Myocyte (in vitro differentiated cells): ENCODE measurements at places on chromosomes 3 and 15. TPM values are rescaled to one million over a fixed set of nuclear protein-coding genes. Genes with fewer than 3 reads are reported as not detected.
A peak's percentile ranks its signal among the peaks of the same experiment; 100 is the strongest.

DNA sequence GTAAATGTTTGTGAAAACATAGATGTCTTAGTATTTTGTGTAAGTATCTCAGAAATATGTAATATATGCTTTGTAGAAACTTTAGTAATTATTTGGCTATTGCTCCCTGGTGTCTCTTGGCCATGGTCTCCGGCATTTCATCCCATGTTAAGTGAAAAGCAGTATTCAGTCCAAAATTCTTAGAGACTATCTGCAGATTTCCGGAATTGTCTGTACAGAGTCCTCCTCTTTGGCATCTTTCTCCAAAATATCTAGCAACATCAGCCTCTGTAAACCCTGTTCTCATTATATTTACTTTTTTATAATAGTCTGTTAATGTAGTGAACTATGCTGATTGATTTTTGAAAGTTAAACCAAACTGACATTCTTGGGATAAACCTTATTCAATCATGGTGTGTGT, 352.7 kb downstream of the ARPP21 start:
- no peak for DNase-seq

- DNase-seq: no peak
Observed at GRCh38 chr3:50125541-50126286, 29.4 kb upstream of the SEMA3F start.

- no peak for DNase-seq
Observed at GRCh38 chr3:53155760-53156159, 5.2 kb upstream of the PRKCD start.

DNA sequence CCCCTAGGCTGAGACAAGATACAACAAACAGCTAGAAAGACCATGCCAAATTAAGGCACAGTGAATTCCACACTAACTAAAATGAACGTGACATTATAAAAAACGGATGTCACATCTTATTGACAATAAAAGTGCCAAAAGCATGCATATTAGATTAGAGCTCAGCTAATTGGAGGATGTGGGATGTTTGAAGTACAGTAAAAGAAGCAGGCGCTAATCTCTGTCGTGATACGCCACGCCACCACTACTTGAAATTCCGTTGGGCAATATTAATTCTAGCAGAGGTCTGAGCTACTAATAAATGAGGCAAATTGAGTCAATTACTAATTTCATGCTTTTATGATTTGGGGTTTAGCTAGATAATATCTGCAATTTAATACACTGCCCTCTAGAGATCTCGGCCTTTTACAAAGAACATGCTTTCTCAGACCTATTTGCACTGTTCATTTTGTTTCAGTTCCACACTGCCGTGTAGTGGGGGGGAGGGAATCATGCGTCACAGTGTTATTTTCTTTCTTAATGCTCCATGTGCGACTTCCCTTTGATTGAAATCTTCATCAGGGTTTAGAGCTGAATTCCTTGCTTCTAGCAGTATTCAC, 52.9 kb upstream of the ROBO2 start:
- no peak for DNase-seq

GRCh38 chr3:122679882-122680474, 661 bp upstream of the PARP14 start:
- peak; percentile 36 for DNase-seq

GRCh38 chr15:70158309-70159000, 60.7 kb upstream of the TLE3 start:
- DNase-seq: no peak

DNA sequence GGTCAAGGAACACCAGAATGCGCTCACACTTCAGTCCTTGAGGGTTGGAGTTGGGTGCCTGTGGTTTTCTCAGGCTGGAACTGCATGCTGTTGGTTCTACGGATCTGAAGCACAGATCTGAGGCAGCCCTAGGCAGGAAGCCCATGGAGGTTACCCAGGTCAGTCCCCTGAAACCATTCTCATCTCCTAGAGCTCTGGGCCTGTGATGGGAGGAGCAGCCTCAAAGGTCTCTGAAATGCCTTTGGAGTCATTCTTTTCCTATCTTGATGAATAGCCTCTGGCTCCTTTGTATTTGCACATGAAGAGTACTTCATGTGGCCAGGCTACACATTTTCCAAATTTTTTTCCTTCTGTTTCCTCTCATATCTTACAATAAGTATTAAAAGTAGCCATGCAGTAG, 179.3 kb upstream of the UBE2E1 start:
- DNase-seq: no peak

DNA sequence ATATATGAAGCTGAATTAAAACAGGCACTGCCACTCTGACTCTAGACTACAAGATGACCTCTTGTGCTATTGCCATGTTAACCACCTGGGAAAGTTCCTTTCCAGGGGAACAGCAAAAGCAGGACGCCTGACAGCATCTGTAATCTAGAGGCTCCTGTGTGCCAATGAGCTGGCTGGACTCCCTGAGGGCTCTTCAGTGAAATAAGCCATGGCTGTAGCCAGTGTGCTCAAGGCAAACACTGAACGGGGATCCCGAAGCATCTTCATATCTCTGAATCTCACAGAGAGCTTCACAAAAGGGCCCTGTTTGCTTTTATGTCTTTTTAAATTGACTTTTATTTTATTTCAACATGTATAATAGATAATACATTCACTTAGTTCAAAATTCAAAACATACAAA, 57.2 kb downstream of the BFSP2 start:
- DNase-seq: no peak

DNA sequence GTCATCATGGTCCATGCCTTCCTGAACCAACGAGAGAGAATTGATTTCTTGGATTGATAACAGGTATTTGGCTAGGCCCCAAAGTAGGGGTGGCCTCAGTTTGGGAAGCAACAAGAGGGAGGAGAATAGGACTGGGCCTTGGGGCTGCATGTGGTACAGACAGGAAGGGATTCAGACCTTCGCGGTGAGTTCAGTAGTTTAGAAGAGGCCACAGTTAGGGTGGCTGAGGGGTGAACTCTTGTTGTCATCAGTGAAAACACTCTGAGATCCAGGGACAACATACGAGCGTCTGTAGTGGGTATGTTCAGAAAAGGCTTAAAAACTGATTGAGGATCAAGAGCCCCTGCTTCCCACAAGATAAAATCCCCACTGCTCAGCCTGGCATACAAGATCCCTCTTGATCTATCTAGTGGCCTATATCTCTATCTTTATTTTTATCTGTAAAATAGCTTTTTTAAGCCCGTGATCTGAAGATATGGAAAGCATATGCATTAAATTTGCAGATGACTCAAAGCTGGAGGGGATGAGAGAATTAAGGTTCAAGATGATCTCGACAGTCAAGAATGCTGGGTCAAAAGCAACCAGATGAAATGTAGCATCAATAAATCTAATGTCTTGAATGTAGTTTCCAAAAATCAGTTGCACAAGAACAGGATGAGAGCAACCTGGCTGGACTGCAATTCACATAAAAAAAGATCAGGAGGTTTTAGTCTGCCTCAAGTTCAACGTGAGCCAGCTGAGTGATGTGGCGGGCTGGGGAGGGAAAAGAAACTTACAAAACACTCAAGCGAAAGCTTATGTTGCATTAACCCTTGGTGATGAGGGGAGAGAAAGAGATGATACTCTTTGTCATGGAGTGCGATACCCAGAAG, 221.1 kb upstream of the TLE3 start:
- no peak for DNase-seq

- DNase-seq: no peak
Observed at GRCh38 chr3:178835033-178835432, 236.6 kb downstream of the ZMAT3 start.

DNA sequence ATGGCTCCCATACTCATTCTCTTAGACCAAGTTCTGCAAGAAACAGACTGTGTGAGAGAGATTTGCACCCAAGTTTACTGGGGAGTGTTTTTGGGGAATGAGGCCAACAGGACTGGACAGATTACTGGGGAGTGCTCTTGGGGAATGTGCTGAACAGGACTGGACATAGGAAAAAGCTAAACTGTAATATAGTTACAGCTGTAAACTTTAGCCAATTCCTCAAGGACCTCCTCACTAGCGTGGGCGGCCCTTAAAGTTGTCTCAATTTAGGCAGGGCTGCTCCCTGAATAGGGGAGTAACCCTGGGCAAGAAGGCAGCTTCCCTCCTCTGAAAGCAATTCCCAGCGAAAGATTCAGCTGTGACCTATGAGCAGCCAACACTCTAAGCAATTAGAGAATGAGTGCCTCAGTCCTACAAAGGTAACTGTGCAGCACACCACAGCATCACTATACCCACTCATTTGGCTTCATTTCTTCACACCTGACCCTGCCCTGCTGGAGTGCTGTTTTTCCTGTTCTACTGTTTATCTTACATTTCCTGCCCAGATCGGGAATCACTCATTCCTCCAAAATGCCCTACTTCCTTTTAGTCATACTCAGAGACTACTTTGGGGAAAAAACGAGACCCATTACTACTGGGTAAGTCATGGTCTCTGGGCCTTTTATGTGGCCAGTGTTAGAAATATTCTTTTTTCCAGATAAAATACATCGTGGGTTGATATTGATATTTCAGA, 41.3 kb upstream of the TRIM42 start:
- no peak for DNase-seq

- DNase-seq: no peak
Observed at GRCh38 chr15:64642875-64643274, 132.5 kb downstream of the RBPMS2 start.

DNA sequence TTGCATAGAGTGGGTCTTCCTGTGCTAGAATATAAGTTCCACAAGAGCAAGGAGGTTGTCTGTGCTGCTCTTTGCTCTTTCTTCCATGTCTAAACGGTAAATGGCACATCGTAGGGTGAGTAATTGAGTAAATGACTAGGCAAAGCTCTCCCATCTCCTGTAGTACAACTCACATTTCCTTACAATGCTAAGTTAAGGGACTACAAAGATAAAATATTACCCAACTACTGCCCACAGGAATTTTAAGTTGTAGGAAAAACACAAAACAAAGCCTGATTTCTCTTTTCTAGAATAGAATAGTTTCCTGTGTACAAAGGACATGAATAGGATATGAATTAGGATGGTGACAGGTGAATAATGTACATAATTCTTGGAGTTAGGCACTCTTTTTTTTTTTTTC, 19.9 kb upstream of the LRIG1 start:
- no peak for DNase-seq

DNA sequence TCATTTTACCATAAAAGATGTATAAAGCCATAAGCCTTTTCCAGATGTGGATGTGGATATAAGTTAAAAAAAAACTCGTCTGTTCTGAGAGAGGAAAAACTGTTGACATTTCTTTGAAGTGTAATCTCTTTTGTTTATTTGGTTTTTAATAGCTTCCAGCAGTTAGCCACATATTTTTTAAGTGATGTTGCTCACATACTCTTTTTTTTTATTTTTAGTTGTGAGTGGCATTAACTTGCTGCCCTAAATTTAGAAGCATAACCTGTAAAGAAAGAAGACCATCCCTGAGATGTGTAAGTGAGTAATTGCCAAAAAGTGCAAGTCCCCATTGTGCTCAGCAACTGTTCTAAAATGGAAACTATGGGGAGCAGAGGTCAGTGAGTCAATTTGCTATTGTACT, 415.9 kb upstream of the MDFIC2 start:
- DNase-seq: peak; percentile 18

- DNase-seq: peak; percentile 17
Observed at GRCh38 chr3:22713936-22714335, 489.2 kb upstream of the UBE2E2 start.

DNA sequence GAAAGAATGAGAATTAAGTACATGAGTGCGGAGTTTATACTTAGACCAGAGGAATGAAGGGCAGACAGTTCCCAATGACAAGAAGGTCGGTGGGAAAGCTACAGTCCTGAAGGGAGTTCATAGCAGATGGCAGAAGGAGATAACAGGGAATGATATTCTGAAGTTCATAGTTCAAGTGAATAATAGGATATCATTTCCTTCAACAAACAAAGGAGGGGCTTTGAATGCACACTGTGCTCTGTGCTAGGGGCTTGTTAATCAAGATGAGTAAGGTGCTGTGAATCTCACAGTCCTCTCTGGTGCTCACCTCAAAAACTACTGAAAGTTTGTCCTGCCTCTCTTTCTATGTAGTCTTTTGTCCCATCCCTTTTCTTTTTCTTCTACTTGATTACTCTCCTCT, 41.9 kb downstream of the SIDT1 start:
- no peak for DNase-seq

DNA sequence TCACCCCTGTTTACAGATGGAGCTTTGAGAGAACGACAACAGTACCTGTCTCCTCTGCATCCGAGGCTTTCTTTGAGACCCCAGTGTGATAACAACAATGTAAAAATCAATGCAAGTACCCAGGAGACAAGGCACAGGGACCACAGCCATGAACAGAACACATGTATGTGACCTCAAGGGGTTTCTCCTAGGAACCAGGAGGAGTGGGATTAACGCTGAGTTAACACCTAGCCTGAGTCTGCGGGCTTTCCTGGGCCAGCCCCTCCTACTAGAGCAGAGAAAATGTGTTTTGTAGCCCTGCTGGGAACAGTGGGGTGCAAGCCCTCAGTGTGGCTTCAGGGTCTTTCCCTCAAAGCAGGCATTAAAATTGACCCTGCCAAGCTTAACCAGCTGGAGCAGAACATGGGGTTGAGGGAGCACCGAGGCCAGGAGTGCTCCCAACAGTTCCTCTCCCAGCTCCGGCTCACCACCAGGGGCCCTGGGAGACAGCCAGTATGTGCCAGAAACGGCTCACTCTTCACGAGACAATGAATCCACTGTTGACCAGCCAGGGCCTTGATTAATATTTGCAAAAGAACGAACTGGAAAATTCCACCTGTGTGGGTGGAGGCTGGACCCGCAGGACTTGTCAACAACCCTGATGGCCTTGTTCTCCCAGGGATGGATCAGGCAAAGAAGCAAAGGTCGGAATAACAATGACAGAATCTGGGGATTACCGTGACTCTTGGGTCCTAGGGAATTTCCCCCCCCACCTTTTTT, 3.6 kb downstream of the CHDH start:
- no peak for DNase-seq

GRCh38 chr3:129596194-129597086, 10.0 kb downstream of the PLXND1 start:
- peak; percentile 87 for DNase-seq

DNA sequence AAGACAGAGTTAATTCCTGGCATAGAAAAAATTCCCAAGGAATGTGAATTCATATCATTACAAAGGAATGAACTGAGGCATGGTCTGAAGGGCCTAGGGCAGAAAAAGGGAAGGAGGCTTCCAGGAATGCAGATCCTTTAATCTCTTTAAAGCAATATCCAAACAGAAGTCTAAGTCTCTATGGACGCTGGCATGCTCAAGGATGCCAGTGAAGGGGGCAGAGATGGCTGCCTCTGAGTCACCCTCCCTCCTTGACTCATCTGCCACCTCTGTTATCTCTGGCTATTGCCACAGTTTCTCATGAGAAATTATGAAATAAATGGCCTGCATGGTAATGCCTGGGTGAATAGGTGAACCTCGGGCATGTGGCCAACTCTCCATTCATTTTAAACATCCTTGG, 96.3 kb upstream of the BCL6 start:
- DNase-seq: peak; percentile 40

DNA sequence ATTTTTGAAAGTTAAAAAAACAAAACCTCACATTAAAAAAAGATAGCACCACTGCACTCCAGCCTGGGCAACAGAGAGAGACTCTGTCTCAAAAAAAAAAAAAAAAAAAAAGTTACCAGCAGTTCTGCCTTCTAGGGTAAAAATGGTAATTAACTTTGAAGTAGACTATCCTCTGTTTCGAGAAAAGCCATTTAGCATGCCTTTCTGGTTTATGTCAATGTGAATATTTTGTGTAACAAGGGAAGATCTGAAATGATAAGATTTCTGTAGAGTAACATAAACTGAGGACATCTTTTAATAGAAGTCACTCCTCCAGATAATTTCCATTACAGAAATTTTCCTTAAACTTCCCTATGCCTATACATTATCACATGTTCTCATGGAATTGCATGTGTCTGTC, 203.2 kb upstream of the GAP43 start:
- DNase-seq: no peak

Gene CPOX
- 18.2 and 19.1 TPM in 2 replicates for total RNA-seq

Gene AGBL1
- 0.21 and 3.3 TPM in 2 replicates for total RNA-seq

Gene WDR93
- total RNA-seq: not detected in 2 replicates
